ENCODE measurements at places on chromosomes 13 and 19. TPM values are rescaled to one million over a fixed set of nuclear protein-coding genes. Genes with fewer than 3 reads are reported as not detected.

CCDC169 gene
- total RNA-seq, result 3.1 TPM

GRCh38 chr13:95060014-95060519 lies 241.2 kb downstream of the ABCC4 start:
- H3K27ac ChIP-seq, result no peak overlapping the region
- peaks cover 1% of the 10 kb centered on the region for H3K27me3 ChIP-seq
- no peak overlapping the region for H3K4me3 ChIP-seq
- H3K4me1 ChIP-seq, result no peaks in the 10 kb centered on the region

FFAR1 gene
- not detected for total RNA-seq

GRCh38 chr19:28615966-28616365 lies 597.0 kb downstream of the UQCRFS1 start:
- peaks cover 5% of the 10 kb centered on the region for H3K27me3 ChIP-seq
- DNase-seq, result no peak
- no peak overlapping the region for H3K27ac ChIP-seq
- no peak overlapping the region for H3K4me3 ChIP-seq
- peaks cover 5% of the 10 kb centered on the region for H3K36me3 ChIP-seq
- no peaks in the 10 kb centered on the region for H3K4me1 ChIP-seq

- DNase-seq, result no peak
- H3K36me3 ChIP-seq, result peaks cover 30% of the 10 kb centered on the region
- no peaks in the 10 kb centered on the region for H3K27me3 ChIP-seq
- peaks cover 7% of the 10 kb centered on the region for H3K4me1 ChIP-seq
- peak overlapping the region; percentile 5 for H3K4me3 ChIP-seq
- H3K27ac ChIP-seq, result peak overlapping the region; percentile 0
These were observed 5.4 kb downstream of the UPF3A start for GRCh38 chr13:114286808-114287207.

DNA sequence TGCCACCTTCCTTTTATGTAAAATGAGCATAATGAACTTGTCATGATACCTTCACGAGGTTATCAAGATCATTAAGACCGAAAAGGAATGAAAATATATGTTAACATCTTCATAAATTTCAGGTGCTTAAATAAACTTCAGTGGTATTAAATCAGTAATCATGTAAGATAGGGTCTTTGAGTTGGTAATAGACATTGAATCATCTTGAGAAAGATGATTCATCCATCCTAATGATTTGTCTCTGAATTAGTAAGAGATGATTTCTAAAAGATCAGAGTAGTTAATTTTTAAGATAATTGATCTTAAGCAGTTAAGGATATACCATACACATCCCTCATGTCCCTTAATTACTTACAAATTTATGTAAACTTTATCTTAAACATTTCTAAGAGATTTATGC lies 52.0 kb downstream of the COG3 start:
- no peak overlapping the region for H3K27ac ChIP-seq
- DNase-seq, result no peak
- peaks cover 22% of the 10 kb centered on the region for H3K36me3 ChIP-seq
- H3K4me1 ChIP-seq, result peaks cover 9% of the 10 kb centered on the region
- no peak overlapping the region for H3K4me3 ChIP-seq

FOSB gene
- 64.2 TPM for total RNA-seq

- H3K27me3 ChIP-seq, result peaks cover 2% of the 10 kb centered on the region
- peaks cover 11% of the 10 kb centered on the region for H3K4me1 ChIP-seq
These were observed 169.5 kb upstream of the UBL3 start for GRCh38 chr13:30019648-30020626.

- H3K36me3 ChIP-seq, result peaks cover 3% of the 10 kb centered on the region
- H3K4me1 ChIP-seq, result peaks cover 6% of the 10 kb centered on the region
- no peak overlapping the region for H3K27ac ChIP-seq
- H3K4me3 ChIP-seq, result no peak overlapping the region
- DNase-seq, result no peak
These were observed 4.0 kb downstream of the ATP1A3 start for GRCh38 chr19:41990028-41990427.

ZNF296 gene
- total RNA-seq, result 0.54 TPM

CFAP97D2 gene
- total RNA-seq, result not detected

DNA sequence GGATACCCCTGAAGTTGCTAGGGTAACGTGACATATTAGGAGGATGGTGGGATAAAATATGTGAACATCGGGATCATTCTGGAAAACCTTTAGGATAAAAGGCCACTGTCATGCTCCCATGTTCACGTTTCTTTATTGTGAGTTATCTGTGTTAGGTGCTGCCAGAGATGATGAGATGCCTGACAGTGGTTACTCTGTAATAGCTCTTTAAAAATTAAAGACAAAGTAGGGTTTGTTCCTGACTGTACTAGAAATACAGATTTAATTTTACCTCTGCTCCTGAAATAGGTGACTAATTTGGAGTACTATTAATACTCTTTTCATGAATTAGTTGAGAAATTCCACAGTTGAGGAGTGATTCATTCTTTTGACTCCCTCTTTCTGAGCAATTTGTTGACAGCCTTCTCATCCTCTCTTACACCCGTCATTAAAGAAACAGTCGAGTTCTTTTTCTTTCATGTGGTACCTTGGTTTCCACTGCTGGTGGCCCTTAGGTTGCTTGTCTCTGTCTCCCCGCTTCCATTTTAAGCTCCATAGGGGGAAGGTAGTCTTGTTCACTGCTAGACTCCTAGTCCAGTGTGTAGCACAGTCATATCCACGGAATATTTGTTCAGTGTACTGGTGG lies 28.4 kb downstream of the SAE1 start:
- H3K4me1 ChIP-seq, result peaks cover 33% of the 10 kb centered on the region
- H3K27ac ChIP-seq, result peak overlapping the region; percentile 100
- no peak for DNase-seq
- no peak overlapping the region for H3K4me3 ChIP-seq

CYP2A7 gene
- not detected for total RNA-seq

GRCh38 chr19:27775395-27775794 lies 1437.6 kb downstream of the UQCRFS1 start:
- no peaks in the 10 kb centered on the region for H3K4me1 ChIP-seq
- H3K36me3 ChIP-seq, result peaks cover 64% of the 10 kb centered on the region
- no peak overlapping the region for H3K27ac ChIP-seq
- DNase-seq, result no peak
- H3K4me3 ChIP-seq, result no peak overlapping the region
- H3K27me3 ChIP-seq, result peaks cover 6% of the 10 kb centered on the region

CLDN10 gene
- 1.6 TPM for total RNA-seq

Data from endothelial cell (in vitro differentiated cells).